ENCODE measurements at places on chromosomes 4 and X.

- DNase-seq: no peak
Observed at GRCh38 chr4:101400096-101400495, 52.8 kb upstream of the PPP3CA start.

DNA sequence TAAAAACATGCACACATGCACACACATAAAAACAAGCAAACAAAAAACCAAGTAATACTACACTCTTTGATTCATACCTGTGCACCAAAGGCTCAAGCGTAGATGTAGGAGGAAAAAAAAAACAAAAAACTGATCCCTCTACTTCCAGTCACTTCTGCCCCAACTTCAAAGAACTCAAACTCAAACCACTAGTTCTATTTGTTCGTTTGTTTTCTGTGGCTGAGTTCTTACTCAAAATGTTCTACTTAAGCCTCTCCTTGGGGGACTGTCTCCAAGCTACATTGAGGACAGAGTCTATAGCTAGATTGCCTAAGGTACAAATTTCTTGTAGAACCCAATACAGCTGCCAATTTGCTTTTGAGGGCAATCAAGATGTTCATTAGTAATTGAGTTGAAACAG is 171.0 kb upstream of the ATOH1 start:
- no peak for DNase-seq

DNA sequence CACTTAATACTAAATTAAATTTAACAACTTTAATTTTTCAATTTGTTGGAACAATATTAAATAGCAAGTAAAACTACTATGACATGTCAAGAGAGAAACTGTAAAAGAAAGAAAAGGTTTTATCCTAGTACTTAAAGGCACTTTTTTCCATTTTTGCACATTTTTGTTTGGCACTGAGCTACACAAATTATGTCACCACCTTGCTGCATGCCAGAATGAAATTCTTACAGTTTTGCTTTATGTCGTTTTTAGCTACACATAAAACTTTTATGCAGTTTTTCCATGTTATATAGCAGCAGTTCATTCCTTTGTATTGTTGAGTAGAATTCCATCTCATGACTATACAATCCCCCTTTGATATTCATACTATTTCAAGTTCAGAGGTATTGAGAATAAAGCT is 99.1 kb upstream of the RXFP1 start:
- DNase-seq: no peak

DNA sequence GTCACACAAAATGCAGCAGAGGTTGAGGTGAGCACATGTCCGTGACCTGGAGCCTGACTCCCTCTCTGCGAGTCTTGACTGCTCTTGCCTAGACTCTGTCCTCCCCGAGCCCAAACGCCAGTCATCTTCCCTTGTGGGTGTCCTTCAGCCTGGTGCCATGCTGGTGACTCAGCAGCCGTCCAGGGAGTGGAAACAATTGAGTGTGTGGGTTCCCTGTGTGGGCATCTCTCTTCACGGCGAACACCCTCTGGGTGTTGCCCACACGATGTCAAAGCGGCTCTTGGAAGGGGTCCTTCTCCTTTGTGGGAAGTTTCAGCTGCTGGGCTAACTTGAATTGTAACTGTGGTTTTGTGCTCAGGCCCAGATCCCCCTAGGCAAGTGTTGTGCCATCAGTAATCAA is 17.5 kb upstream of the MSANTD1 start:
- no peak for DNase-seq

GRCh38 chr4:137909529-137910309 is 332.4 kb downstream of the SLC7A11 start:
- DNase-seq: no peak

DNA sequence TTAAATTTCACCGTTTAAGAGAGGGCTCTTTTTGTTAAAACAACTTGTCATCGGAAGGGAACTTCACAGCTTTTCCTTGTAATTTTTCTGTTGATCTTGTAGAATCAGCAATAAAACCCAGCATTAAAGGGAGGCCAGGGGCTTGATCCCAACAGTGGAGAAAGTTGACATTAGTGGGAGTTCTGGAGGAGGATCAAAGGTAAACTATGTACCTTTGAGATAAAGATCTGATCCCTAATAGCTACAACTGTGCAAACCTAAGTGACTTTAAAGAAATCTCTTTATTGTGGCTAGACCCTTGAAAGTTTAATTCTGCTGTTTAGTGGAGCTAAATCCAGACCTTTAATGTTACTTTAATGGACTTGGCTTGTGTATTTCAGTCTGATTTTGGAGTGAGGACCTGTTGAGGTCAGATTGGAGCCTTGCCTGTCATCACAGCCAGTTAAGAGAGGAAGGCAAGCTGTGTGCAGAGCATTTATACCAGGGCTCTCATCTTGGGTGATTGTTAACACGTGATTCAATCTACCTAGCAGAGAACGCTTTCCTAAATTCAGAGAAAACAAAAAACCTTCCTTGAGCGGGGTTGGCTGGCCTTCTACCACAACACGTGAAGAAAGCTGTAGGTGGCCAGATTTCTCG is 1.7 kb downstream of the DOCK11 start:
- DNase-seq: no peak

GRCh38 chr4:8582436-8582835 is 2.2 kb downstream of the GPR78 start:
- no peak for DNase-seq
